Heart left ventricle (tissue), 16 donors: ENCODE measurements at places on chromosomes 13 and 19. TPM values are rescaled to one million over a fixed set of nuclear protein-coding genes. Genes with fewer than 3 reads are reported as not detected.

GRCh38 chr19:41795031-41795461 lies 1.3 kb upstream of the CEACAM3 start:
- DNase-seq: no peak

GRCh38 chr13:34842466-34842865 lies 99.6 kb upstream of the NBEA start:
- DNase-seq: no peak

DNA sequence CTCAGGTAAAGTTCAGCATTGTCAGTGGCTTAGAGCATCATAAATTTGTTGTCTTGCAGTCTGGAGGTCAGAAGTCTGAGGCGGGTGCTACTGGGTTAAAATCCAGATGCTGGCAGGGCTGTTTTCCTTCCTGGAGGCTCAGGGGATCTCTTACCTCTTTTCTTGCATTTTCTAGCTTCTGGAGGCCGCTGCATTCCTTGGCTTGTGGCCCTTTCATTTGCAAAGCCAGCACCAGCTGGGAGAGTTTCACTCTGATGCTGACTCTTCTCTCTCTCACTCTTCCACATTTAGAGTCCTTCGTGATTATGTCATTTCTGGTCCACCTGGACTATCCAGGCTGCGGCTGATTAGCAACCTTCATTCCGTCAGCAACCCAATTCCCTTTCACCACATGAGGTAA lies 38.1 kb upstream of the SLC10A2 start:
- DNase-seq: no peak

PABPC3 gene
- total RNA-seq: 0.16 TPM
